ENCODE measurements at places on chromosomes 6 and 20.

- peak; percentile 55 for DNase-seq
Observed at GRCh38 chr6:107977283-107977682, 19.3 kb upstream of the SEC63 start.

DNA sequence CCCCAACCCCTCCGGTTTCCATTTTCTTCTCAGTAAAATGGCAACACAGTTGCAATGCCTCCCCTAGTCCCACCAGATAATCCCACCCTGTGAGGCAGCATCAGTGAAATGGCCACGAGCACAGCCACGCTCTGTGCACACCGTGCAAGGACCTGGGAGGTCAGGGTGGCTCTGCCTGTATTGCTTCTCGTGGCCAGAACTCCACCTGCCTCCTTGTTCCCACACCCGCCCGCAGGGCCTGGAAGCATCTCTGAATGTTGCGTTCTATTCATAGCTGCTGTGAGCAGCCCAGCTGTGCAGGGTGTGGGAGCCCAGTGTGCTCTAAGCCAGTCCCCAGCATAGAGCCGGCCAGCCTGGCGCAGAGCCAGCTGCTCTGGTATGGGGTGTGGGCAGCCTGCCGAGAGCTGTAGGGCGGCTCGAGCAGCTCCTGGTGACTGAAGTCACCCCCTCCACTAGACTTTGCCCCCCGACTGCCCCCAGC is 161.1 kb downstream of the DLL1 start:
- peak; percentile 12 for DNase-seq

GRCh38 chr6:23642849-23643248 is 483.2 kb upstream of the NRSN1 start:
- no peak for DNase-seq

DNA sequence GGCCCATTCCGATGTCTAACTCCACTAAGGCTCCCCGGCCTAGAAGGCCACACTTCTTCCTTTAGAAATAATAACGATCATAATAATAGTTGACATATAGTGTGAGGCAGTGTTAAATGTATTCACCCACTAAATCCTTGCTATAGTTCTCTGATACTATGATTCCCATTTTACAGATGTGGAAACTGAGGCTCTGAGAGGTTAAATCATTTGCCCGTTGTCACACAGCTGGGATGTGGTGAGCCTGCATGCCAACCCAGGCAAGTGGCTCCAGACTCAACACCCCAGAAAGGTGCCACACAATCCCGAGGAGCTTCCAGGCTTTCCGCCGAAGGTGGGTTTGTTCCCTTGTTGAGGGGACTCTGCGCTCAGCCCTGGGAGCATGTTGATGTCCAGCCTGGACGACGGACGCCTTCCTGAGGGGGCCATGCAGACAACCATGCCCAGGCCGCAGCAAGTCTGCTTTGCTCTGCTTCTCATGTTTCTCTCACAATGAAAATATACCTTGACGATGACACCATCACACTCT is 104.6 kb upstream of the CDYL start:
- no peak for DNase-seq

GRCh38 chr20:42441864-42442331 is 747.8 kb downstream of the PTPRT start:
- DNase-seq = no peak

- DNase-seq = no peak
Observed at GRCh38 chr6:170295510-170296422, 4.9 kb upstream of the DLL1 start.

GRCh38 chr20:5657190-5657875 is 92.9 kb upstream of the SHLD1 start:
- DNase-seq = no peak

DNA sequence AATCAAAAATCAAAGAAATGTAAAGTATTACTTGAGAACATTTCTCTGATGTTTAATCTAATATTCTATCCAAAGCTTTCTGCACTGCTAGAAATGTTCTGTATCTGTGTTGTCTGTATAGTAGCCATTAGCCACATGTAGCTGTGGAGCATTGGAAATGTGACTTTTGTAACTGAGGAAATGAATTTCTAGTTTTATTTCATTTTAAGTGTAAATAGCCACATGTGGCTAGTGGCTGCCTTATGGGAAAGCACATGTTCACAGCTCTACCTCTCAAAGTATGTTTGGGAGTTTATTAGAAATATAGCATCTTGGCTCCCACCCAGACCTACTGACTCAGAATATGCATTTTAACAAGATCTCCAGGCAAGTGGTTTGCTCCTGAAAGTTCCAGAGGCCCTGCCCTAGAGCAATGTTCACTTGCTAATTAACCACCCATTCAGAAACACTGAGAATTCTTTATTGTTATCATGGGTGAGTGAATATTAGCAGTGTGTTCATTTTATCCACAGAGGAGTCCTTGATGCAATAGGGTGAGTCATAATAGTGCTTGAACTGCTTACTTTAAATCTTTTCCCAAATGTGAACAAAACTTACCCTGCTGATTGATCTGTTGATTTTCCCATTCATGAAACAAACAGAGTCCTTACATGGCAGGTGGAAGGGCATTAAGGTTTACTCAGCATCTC is 282.7 kb downstream of the PLCB1 start:
- DNase-seq = no peak

DNA sequence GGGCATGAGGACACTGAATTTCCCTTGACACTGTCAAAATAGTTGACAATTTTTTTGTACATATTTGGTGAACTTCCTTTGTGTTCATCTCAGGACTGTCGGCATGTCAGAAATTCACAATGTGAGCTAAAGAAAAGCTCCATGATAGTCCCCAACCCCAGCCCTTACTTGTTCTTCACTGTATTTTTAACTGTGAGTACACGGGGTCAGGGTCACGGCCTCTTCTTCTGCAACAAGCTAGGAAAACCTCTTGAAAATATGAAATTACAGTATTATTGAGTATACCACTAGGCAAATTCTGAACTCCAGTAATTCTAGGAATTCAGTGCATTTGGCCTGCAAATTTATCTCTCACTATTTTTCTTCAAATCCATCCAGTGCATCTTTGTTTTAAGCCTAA is 199.4 kb downstream of the SLC24A3 start:
- no peak for DNase-seq

DNA sequence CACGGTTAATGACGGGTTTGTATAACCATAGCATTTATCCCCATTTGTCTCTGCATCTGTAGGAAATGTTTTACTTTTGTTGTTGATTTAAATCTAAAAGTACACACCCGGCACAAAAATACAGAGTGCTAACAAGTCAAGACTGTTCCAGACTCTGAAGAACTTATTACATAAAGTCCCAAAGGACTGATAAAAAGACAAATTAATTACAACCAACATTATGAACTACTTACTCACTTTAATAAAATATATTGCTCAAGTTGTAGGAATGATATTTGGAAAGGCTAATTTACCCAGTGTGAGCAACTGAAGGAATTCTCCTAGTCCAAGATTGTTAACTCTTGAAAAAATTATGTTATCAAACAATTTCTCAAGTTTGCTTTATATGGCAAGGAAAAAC is 115.6 kb downstream of the KIF13A start:
- no peak for DNase-seq

DNA sequence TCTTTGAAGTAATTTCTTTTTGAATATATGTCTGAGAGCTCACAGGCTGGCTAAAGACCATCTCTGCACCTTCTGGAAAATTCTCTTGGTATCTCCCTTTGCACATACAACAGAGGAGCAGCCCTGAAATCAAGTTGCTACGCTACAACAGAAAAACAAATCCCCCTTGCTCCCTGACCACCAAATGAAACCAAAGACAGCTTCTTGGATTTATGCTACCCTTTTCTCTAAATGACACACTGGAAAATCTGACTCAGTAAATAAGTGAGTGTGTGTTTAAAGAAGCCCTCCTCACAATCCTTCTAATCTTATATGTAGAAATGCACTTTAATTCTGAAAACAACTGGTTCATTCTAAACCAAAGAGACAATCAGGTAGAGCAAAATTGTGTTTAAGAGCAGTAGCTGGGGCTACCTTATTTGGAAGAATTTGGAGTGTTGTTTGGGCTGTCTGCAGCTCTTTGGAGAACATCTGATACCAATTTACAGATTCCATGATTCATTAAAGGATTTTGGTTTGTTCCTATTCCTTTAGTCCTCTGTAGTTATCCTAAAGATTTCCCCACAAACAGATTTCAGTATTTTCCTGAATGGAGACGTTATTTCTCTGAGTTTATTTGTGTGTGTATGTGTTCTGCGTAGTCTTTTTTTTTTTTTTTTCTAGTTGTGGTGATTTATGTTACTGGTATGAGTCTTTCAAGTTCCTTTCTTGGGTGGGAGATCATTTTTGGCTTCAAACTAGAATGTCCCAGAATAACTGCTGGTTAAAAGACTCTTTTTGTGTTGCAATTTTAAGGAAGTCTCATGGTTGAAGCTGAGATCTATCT is 36.4 kb upstream of the UTRN start:
- no peak for DNase-seq

GRCh38 chr6:40299681-40300080 is 287.5 kb downstream of the LRFN2 start:
- no peak for DNase-seq

Measured in hematopoietic multipotent progenitor cell treated with erythropoietin and hydrocortisone succinate and interleukin-3 and kit ligand, for 6 days (in vitro differentiated cells).